Cortex of kidney (tissue), 1 donor: ENCODE measurements at places on chromosomes 3 and 15.

DNA sequence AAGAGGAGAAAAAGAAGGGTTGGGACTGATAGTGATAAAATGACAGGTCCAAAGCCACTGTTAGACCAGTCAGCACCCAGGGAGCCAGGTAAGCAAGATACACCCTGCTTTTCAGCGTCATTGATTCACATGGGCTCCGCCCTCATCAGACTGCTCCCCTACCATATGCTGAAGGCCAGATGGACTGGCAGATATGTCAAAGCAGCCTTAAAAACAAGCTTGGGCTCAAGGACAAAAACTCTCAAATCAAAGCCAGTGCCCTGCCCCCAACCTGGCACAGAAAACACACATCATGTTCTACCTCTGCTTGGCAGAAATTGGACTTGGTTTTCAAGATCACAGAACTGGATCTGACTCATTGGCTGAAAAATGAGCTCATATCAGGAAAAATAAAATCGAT lies 33.4 kb downstream of the SH3BP5 start:
- no peak for DNase-seq

GRCh38 chr15:64915518-64916227 lies 4.0 kb downstream of the ANKDD1A start:
- DNase-seq = no peak

- DNase-seq = no peak
Observed at GRCh38 chr15:40823572-40824343, 4.8 kb downstream of the PPP1R14D start.

DNA sequence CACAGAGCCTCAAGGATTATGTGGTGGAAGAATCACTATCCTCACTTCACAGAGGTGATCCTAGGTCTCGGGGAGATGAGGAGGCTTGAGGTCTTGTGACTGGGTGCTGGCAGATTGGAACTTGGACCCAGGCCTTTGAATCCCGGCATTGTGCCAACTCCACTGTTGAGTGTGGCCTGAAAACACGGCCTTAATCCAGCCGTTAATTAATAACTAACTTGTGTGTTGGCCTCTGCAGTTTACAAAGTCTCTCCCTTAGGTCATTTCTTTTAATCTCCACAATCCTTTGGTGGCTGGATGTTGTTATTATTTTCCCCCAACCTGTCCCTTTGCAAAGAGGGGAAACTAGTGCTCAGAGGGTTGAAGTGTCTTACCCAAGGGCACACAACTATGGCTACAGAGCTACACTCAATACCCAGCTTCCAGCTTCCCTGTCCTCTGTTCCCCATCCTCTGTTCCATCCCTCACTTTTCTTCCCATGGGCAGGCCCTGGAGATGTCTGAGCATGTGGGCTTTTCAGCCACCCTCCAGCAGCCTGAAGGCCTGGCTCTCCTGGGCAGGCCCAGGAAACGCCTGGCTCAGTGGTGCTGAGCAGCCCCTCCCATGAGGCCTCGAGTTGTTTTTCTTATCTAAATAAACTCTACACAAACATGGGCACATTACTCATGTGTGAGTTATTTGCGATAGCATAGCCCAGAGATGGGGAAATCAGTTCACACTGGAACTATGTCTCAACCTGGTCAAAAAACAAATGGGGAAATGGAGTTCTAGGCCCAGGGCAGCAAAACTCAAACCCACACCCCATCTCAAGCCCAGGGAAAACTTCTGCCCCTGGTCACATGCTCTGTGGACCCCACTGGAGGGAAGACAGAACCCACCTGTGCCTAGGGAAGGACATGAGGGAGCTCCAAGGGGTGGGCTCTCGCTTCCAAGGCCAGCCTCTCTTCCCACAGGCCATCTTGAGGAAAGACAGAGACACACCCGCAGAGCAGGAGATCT lies 16.8 kb upstream of the SMAD3 start:
- DNase-seq = no peak

- no peak for DNase-seq
Observed at GRCh38 chr3:179973931-179974361, 62.8 kb downstream of the PEX5L start.

GRCh38 chr3:42182555-42182954 lies 83.4 kb downstream of the CCK start:
- no peak for DNase-seq

DNA sequence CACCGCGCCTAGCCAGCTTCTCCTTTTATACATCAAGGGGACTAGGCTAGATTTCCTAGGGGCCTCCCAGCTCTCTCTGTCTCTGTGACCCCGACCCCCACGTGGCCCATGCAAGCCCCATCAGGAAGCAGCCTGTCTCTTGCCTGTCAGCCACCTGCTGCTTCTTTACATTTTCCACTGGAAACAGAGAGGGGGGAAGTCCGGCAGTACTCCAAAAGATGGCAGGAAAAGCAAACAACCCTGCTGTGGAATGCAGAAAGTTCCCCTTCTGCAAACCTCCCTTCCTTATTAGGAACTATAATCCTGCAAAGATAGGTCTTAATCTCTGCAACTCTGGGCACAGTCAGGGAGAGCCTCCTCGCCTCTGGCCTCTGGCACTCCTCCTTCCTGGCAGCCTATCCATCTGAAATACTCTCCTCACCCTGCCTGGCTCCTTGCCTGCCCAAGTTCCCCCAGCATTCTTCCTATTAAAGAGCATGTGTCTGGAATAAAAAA lies 47.4 kb upstream of the HACD2 start:
- no peak for DNase-seq

GRCh38 chr3:128133273-128133883 lies 9.8 kb upstream of the RUVBL1 start:
- no peak for DNase-seq

DNA sequence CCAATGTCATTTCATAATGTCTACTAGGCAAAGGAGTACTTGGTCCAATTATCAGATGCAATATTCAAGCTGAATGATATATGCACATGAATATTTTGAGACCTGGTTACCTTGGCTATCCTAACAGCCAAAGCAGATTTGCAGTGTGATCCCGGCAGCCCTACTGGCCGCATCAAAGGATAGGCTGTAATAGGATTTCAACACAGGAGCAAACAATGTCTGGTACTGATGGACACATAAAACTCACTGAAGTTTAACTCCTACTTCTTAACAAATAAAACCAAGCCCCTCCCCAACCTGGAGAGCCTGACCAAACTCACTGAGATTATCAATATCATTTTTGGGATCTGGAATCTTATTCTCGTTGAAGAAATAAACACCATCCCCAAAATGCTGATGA lies 130.2 kb downstream of the FOXP1 start:
- DNase-seq = no peak

- no peak for DNase-seq
Observed at GRCh38 chr15:39025321-39025720, 460.7 kb upstream of the RASGRP1 start.

- no peak for DNase-seq
Observed at GRCh38 chr3:150069633-150070032, 98.9 kb upstream of the PFN2 start.

DNA sequence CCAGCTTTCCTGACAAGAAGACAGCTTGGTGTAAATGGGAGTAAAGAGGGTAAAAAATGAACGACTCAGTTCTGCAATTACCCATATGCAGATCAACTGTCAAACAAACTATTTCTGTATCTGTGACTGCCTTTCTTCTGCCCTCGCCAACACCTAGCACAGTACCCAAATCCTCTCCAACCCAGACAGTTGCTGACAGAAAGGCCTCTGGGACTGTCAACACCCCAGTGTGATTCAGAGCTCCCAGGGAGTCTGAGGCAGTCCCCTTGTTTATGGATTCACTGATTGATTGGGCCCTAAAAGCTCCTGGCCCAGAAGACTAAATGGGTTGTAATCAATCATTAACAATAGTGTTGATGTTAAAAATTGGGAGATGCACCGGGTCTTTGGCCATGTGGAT lies 20.2 kb downstream of the IL17RD start:
- no peak for DNase-seq

DNA sequence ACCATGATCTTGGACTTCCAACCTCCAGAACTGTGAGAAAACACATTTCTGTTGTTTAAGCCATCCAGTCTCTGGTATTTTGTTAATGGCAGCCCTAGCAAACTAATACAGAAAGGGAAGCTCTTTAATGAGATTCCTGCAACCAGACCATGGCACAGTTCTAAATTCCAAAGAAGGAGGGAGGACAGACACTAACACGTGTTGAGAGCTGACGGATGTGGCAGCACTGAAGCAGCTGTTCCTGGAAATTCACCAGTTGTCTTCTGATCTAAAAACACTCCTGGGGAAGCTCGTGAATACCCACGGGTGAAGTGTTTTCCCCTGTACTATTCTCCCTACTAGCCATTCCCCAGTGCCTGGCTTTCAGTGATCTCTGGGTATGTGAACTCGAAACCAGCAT lies 56.7 kb downstream of the RPL22L1 start:
- no peak for DNase-seq

DNA sequence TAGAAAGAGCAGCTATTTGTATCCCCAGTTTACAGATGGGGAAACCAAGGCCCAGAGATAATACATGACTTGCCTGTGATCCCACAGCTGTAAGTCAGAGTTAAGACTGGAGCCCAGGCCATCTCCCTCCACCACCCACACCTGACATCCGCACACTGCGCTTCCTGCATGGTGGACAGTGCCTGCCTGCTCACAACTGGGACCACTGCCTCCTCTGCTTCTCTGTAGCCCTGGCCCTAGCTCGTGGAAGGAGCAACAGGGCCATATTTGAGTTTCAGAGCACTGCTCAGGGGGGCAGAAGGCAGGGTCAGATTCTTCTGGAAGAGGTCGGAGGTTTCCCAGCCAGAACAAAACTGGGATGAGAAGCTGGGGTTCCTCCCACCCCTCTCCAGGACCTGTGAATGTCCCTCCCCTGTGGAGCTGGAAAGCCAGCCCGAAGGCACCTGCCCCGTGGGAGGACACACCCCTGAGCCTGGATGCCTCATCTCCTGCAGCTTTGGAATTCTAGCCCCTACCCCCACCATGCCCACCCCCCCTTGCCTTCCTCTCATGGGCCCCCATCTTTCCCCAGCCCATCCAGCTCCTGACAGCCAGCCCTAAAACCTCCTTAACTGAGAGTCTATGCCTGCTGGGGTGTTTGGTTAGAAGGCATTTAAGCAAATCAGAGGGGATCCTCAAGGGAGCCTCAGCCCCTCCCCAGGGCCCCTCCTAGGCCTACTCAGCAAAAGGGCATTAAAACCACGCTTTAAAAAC lies 100.1 kb downstream of the TPRA1 start:
- no peak for DNase-seq

DNA sequence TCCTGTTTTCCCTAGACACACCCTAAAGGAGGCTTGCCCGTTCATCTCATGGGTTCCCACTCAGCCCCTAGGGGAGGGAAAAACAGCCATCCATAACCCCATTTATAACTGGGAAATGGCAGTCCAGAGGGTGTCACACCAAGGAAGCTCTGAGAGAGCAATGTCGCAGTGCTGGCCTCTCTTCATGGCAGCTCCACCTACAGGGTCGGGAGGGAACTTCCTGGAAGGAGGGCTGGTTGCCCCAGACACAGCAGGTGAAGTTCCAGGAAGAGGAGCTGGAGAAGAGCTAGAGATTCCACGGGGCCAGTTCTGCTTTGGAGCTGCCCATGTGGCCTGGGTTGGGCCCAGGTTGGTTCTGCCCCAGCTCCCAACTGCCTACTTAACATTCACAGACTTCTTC lies 22.3 kb upstream of the LINGO1 start:
- no peak for DNase-seq

- no peak for DNase-seq
Observed at GRCh38 chr3:126828306-126828705, 124.3 kb downstream of the CHCHD6 start.

GRCh38 chr15:61226361-61227256 lies 2.5 kb downstream of the RORA start:
- no peak for DNase-seq

GRCh38 chr15:25971053-25971452 lies 107.9 kb upstream of the ATP10A start:
- no peak for DNase-seq

DNA sequence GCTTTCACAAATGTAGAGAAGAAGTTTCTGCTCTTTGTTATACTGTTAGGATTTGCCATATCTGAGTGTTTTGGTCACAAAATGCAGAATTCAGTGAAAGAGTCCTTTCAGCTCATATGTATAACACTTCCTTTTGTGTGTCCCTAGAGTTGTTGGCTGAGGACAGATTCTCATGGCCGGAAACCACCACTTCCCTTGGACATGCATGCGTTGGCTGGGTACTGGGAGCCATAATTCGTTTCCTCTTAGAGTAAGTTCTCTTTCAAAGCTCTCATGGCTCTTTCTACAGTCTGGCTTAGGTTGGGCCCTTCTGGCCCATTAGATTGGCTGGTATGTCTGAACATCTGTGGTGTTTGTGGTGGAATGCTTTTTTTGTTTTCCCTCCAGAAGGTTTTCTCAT lies 298.5 kb downstream of the DIPK2A start:
- DNase-seq = no peak

DNA sequence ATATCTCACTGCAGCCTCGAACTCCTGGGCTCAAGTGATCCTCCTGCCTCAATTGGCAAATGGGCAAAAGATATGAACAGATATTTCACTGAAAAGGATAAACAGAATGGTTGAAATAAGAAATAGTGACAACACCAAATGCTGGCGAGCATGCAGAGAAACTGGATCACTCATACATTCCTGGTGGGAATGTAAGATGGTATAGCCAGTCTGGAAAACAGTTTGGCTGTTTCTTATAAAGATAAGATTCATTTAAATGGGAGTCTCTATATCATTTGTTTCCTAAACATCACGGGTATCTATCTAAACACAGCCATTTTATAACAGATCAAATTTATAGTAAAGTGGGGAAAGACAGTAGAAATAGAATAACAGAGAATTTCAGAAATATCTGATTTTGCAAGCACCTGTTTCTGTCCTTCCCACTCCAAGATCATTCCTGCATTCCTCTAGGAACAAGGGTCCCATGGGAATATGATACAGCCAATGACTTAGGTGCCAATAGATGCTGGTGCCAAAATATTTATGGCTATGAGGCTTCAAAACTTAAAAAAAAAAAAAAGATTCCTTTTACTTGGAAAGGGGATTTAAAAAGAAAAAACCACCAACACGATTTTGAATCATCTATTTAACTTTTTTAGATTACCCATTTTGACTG lies 9.9 kb upstream of the TFDP2 start:
- DNase-seq = no peak

DNA sequence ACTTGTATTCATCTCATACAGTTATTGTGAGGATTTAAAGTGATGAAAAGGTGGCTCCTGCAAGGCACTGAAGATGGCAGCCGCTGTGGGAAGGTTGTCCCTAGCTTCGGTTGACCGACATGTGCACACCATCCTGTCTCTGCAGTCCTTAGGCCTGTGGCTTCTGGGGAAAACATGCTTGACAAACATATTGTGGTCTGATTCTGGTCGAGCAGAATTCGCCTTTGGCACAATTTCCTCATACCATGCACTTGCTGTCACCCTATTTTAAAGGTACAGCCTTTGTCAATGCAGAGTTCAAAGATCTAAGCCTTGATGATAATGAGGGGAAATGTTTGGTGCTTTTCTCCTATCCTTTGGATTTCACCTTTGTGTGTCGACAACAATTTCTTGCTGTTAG lies 50.9 kb downstream of the PRICKLE2 start:
- no peak for DNase-seq

DNA sequence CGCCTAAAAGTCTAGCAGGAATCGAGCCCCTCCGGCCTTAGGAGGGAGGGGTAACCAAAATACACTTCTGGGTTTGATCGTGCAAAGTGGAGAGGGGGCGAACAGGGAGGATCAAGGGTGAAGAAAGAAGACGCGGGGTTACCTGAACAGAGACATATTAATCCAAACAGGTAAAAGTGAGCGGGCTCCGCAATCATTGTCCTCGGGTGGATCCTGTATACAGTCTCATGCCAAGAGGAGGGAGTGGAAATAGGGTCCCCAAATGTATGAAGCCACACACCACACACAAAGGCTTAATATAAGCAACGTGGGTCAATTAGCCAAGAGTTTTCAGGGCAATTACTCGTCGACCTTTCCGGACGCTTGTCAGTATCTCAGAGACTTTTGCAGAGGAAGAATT lies 749.5 kb downstream of the ROBO1 start:
- no peak for DNase-seq
